ENCODE measurements at places on chromosomes 7 and 10. TPM values are rescaled to one million over a fixed set of nuclear protein-coding genes. Genes with fewer than 3 reads are reported as not detected.

DNA sequence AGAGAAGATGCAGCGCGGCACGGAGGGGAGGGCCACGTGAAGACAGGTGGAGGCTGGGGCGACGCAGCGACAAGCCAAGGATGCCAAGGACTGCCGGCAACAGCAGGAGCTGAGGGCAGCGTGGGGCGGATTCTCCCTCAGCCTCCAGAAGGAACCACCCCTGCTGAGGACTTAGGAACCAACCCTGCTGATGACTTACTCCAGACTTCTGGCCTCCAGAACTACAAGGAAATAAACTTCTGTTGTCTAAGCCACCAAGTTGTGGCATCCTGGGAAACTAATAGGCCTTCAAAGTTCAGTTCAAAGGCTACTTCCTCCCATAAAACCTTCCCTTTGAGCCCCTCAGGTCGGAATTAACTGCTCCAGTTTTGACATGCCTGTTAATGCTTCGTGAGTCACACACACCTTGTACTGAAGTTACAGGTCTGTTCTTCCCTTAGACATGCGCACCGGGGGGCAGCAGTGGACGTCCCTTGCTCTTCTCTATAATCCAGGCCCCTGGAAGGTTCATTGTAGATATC lies 88.4 kb upstream of the RHEB start:
- DNase-seq = no peak

GRCh38 chr7:139673230-139673629 lies 104.6 kb downstream of the HIPK2 start:
- no peak for DNase-seq

- DNase-seq = no peak
These were observed 49.7 kb upstream of the ANTXRL start for GRCh38 chr10:46236941-46237681.

The KIAA1217 gene
- total RNA-seq = 27.3 TPM

- DNase-seq = no peak
These were observed 122.6 kb upstream of the PFKP start for GRCh38 chr10:2944788-2945187.

DNA sequence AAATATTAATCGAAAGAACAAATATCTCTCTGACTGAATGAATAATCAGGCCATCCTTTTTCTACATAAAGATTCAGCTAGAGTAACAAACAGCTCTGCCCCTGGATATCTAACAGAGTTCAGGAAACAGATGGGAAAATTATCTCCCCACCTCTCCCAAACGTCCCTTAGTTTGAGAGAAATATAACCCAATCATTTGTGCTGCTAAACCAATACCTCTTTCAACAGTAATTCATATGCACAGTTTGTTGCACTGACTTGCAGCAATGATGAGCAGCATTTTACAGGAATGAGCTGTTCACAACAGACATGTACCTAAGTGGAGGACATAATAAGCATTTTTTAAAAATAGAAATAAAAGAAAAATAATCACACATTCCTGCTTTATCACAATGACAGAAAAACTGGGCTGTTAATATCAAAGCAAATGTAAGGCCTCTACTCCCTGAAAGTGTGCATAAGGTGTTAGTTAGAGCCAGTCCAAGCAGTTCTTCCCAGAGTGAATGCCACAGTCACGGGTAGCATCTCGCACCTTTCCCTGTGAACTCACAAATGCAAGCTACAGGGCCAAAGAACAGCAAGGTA lies 2.3 kb downstream of the CREB3L2 start:
- no peak for DNase-seq

The OPALIN gene
- total RNA-seq = not detected

- DNase-seq = no peak
These were observed 48.9 kb downstream of the CALD1 start for GRCh38 chr7:134828361-134828760.

DNA sequence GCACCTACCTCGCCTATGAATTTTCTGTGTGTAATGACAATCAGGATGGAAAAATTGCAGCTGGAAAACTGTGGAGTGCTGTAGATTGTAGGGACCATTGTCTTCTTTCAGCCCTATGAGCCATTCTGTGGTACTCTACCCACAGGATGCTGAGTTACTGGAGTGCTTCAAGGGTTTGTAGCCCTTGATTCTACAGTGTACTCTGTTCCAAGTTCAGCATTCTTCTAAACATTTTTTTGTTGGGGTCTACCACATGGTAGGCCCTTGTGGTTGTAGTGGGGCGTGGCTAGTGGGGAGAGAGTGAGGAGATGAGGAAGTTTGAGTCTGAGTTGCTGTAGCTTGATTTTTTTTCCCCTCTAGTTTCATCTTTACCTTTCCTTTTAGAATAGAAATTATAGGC lies 33.5 kb downstream of the REEP3 start:
- no peak for DNase-seq

DNA sequence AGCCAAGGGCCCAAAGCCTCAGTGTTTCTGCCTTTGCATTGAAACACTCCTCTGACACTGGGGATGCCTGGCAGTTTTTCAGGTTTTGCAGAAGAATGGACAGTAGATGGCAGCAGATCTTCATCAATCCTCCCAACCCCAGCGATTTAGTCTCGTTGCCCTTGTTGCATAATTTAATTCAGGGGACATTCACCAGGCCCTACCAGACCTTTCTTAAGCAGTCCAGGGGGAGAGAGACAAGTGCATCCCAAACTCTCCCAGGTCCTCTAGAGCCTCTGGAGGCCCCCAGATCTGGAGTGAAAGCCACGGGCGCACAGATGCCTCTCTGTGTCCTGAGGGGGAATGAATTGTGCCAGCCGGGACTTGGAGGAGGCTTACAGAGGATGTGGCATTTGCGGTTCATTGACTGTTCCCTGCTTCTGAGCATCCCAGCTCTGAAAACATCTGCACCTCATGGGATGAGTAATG lies 29.6 kb downstream of the MINDY4 start:
- DNase-seq = no peak

- DNase-seq = no peak
These were observed 581 bp downstream of the CLCN1 start for GRCh38 chr7:143316492-143316891.

Data from glomerular endothelial cell (primary cell).